Adrenal gland (tissue), 19 donors: ENCODE measurements at places on chromosomes 5 and 9. TPM values are rescaled to one million over a fixed set of nuclear protein-coding genes. Genes with fewer than 3 reads are reported as not detected.

- H3K4me1 ChIP-seq = peaks cover 24% of the 10 kb centered on the region
- H3K36me3 ChIP-seq = no peaks in the 10 kb centered on the region
- DNase-seq = no peak
- H3K4me3 ChIP-seq = no peak overlapping the region
Observed at GRCh38 chr5:73797132-73797510, 171.1 kb downstream of the ARHGEF28 start.

- no peaks in the 10 kb centered on the region for H3K4me1 ChIP-seq
- DNase-seq = no peak
- no peaks in the 10 kb centered on the region for H3K36me3 ChIP-seq
- H3K27me3 ChIP-seq = no peaks in the 10 kb centered on the region
- H3K4me3 ChIP-seq = no peak overlapping the region
Observed at GRCh38 chr9:133709691-133710571, 28.2 kb downstream of the SARDH start.

- no peak overlapping the region for H3K4me3 ChIP-seq
- H3K27ac ChIP-seq = no peak overlapping the region
- peaks cover 23% of the 10 kb centered on the region for H3K4me1 ChIP-seq
- no peaks in the 10 kb centered on the region for H3K36me3 ChIP-seq
Observed at GRCh38 chr5:146718609-146719008, 159.9 kb downstream of the PPP2R2B start.

DNA sequence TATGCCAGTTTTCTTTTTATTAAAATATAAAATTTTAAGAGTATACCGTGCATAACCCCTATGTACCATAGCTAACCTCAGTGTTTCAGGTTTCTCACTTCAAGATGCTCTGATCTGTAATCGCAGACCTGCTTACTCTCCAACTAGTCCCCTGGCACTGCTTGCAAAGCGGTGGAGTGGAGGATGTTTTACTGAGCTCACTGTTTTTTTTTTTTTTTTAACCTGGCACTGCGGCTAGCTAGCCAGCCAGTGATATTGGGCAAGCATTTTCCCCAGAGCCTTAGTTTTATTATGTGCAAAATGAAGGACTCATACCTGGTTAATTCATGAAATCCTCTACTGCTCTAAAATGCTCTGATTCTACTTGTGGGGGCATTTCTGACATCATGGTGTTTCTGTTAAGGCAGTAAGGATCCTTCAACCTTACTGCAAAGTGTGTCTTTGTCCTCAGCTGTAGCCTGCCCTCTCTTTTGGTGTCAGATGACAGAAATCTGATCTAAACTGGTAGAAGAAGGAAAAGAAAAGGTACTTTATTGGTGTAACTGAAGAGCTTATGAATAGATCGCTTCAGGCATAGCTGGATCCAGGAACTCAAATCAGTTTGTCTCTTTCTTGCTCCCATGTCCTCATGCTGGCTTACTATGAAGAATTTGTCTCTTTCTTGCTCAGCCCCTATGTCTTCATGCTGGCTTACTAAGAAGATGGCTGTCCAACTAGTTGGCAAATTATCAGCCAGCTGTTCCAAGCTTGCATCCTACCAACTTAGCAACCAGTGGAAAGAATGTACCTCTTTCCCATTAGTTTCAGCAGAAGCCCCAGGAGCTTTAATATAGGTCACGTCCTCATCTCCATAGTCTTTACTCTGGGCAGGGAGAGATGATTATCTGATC, 59.8 kb downstream of the DOCK2 start:
- DNase-seq = no peak
- H3K27ac ChIP-seq = no peak overlapping the region
- H3K4me3 ChIP-seq = no peak overlapping the region
- H3K4me1 ChIP-seq = no peaks in the 10 kb centered on the region
- H3K27me3 ChIP-seq = no peaks in the 10 kb centered on the region

The IL7R gene
- 5.8 TPM for total RNA-seq

- no peak overlapping the region for H3K4me3 ChIP-seq
- no peaks in the 10 kb centered on the region for H3K27me3 ChIP-seq
- DNase-seq = no peak
- no peaks in the 10 kb centered on the region for H3K36me3 ChIP-seq
Observed at GRCh38 chr9:92747459-92748232, 17.0 kb downstream of the BICD2 start.

- no peak overlapping the region for H3K4me3 ChIP-seq
- H3K4me1 ChIP-seq = no peaks in the 10 kb centered on the region
- no peak for DNase-seq
- no peaks in the 10 kb centered on the region for H3K36me3 ChIP-seq
Observed at GRCh38 chr9:112110094-112110776, 64.9 kb downstream of the SUSD1 start.
